ENCODE measurements at places on chromosomes 7 and 10.

GRCh38 chr10:117339578-117339977, 35.7 kb downstream of the PDZD8 start:
- DNase-seq, result no peak

GRCh38 chr7:1691096-1691495, 21.0 kb downstream of the ELFN1 start:
- DNase-seq, result no peak

- DNase-seq, result no peak
These were observed 46.7 kb downstream of the ZFAND4 start for GRCh38 chr10:45625879-45626278.

GRCh38 chr10:124990671-124991625, 49.0 kb downstream of the ZRANB1 start:
- no peak for DNase-seq

DNA sequence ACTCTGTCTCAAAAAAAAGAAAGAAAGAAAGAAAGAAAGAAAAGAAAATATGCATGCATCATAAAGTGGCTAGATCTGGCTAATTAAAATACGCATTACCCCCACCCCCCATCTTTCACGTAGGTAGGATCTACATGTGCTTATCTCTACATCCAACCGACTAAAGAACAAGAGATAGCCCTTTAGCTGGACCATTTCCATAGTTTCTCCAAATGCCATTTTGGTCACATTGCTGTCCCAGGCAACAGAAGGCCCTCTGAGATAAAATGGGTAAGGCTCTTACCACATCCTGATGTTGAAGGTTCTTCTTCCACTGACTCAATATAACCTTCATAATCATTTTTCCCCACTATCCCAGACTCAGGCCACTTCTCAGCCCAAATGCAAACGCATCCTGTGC, 31.5 kb downstream of the PIK3AP1 start:
- no peak for DNase-seq

GRCh38 chr7:43646603-43647338, 63.9 kb downstream of the STK17A start:
- DNase-seq, result no peak

GRCh38 chr10:59880971-59881510, 25.3 kb downstream of the CCDC6 start:
- peak; percentile 45 for DNase-seq

- no peak for DNase-seq
These were observed 238.2 kb upstream of the NEBL start for GRCh38 chr10:21135023-21135931.

- no peak for DNase-seq
These were observed 3.8 kb downstream of the REPIN1 start for GRCh38 chr7:150372271-150373048.

GRCh38 chr7:138292951-138293350, 167.1 kb upstream of the TRIM24 start:
- DNase-seq, result no peak
